Activated CD8-positive, alpha-beta memory T cell treated with anti-CD3 and anti-CD28 coated beads for 48 hours (primary cell): ENCODE measurements at places on chromosomes 12 and 14.

GRCh38 chr12:4817880-4818279 is 91.8 kb upstream of the KCNA1 start:
- no peak for DNase-seq

DNA sequence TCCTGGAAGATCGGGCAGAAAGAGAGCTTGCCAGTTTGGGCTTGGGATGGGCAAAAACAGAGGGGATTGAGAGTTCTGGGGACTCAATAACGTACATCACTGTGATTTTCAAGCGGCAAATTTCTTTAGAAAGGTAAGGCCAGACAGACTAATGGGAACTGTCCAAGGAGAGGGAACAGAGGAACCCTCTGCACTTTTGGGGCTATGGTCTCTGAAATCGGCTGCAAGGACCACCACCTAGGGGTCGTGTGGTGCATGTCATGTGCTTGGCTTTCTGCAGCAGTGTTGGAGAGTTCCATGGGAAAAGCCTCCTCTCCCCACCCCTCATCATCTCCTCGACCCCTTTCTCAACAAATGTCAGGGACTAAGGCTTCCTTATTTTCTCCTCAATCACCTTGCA is 79.6 kb downstream of the PPM1A start:
- no peak for DNase-seq

GRCh38 chr12:40015345-40015744 is 90.5 kb downstream of the SLC2A13 start:
- no peak for DNase-seq

DNA sequence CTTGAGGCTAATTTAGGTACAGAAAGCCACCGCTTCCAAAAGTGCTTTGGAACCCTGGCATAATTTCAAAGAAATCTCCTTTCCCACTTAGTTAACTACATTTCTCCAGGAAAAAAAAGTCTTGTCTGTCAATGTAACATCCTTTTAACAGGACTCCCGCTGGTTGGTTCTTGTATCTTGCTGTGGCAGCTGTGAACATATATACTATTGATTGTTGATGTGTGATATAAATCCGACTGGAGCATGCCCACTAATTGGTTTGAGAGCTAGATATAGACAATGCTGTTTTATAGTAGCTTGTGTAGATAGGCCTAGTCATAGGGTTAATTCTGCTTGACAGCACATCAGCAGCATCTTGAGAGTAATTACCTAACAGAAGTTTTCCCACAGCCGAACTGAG is 89.6 kb downstream of the MSRB3 start:
- DNase-seq: no peak

- no peak for DNase-seq
These were observed 174.3 kb upstream of the BCL2L14 start for GRCh38 chr12:11896417-11896929.

DNA sequence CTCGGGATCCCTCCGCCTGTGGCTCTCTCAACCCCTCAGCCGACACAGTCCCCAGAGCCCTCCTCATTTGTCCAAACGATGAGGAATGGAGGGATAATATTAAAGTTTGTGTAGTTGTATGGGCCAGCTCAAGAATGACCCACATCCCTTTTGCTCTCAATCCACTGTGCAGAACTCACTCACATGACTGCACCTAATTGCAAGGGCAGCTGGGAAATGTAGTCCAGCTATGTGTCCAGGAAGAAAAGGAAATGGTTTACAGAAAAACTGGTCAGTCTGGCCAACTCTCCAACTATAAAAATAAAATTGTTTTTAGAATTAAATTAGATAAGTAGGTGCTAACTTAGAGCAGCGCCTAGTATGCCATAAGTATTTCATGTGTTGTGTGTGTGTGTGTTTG is 66.6 kb downstream of the GALNT8 start:
- no peak for DNase-seq

DNA sequence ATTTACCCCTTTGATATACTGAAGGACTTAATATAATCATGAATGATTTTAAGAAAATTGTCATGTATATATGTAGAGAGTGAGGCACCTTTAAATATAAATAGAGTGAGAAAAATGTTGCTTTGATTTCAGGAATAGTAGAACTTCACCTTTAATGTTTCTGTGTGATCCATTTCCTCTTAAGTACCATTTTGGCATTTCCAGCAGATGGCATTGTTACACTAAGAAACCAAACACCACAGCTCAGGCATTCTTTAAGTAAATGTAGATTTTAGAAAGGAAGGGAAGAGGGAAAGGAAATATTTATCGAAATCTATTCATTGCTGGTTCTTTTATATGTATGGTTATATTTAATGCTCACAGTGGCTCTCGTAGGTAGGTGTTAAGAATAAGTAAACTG is 556.7 kb upstream of the FBXO33 start:
- no peak for DNase-seq

DNA sequence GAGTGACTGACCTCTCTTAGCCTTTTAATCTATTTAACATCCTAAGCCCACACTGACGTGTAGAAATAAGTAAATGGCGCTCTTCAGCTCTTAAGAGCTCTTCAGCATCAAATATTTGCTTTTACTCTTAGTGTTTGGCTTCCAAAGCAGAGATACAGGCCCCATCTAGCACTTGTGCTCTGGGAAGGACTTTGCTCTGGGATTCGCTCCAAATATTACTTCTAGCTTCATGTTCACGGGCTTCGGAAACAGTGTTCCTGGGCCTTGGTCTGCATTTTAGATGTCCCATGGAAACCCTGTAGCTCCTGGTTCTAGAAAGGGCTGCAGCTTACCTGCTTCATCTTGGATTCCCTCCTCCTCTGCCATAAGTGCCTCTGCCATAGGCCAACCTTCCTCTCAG is 2.7 kb upstream of the NKX2-8 start:
- DNase-seq: no peak

- no peak for DNase-seq
These were observed 17.9 kb upstream of the PTGR2 start for GRCh38 chr14:73833530-73834260.

- DNase-seq: no peak
These were observed 10.4 kb upstream of the ACVR1B start for GRCh38 chr12:51941011-51941581.

- no peak for DNase-seq
These were observed 65.0 kb downstream of the CHST11 start for GRCh38 chr12:104521731-104522130.

- no peak for DNase-seq
These were observed 117.3 kb downstream of the LGMN start for GRCh38 chr14:92631098-92631497.

DNA sequence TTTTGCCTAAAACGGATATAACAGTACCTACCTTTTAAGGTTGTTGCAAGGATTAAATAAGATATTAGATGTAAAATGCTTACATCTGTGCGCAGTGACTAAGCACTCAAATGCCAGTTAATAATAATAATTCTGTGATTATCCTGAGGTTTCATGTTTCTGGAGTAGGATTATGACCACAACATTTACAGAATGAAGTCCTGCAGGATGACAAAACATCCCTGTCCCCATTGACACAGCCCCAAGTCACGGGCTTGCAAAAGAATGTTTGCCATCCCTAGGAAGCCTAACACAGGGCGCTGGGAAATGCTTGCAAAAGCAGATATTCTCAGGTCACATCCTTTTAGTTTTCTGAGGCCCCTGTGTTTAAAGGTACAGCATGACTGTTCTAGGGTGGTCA is 20.1 kb downstream of the SUSD6 start:
- no peak for DNase-seq

- DNase-seq: no peak
These were observed 181.5 kb upstream of the PELI2 start for GRCh38 chr14:55936691-55937090.

DNA sequence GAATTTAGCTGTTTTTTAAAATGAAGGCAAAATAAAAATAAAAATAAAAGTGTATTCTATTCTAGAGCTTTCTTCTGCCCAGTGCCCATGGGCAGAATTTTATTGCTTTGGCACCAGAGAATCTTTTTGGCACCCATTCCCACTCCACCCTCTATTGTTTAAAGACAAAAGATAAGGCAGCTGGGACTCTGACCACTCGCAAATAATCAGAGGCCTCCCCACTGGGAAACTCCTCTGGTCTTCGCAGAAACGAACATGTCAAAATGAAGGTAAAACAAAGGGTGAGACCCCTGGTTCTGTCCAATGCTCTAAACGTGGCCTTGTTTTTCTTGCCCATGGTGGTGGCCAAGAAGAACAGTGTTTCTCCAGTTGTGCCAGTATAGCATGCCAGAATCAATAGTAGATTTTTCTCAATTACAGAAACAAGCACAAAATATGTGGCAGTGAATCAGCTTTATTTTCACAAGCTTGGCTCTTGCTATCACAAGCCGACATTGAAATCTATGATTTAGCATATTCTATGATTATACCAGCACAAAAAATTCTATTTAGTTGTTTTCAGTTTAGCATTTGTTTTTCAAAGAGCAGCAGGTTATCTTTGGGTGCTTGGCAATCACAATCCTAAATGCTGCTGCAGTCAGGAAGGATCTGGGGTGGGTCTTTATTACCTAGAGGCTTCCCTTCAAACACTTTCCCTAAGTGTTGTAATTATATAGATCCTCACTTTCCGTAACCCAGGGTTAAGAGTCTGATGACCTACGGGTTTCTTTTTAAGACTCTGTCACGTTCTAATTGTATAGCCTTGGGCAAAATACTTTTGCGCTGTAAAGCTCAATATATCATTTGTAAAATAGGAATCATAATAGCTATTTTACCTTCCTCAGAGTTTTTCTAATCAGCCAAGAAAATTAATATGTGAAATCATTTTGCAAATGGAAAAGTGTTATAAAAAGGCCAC is 50.5 kb downstream of the KITLG start:
- no peak for DNase-seq

- no peak for DNase-seq
These were observed 93.4 kb upstream of the SLCO1C1 start for GRCh38 chr12:20601668-20602280.

DNA sequence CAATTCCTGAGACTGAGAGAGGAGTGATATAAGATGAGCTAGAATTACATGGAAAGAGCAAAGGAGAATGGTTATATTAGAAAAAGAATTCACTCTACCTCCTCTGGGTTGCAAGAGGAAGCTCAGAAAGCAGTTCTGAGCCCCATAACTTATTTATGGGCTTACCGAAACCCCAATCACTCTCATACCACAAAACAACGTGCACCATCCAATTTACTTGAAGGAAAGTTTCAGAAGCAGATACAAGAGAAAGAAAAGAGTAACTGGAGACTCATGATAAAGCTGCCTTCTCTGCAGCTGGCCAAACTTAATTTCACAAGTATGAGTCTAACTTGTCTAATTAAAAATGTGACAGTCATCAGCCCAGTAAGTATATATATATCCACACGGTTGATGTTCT is 27.4 kb upstream of the CAMKK2 start:
- no peak for DNase-seq

GRCh38 chr12:46449856-46450255 is 77.3 kb upstream of the SLC38A2 start:
- DNase-seq: no peak

- no peak for DNase-seq
These were observed 7.8 kb downstream of the TBPL2 start for GRCh38 chr14:55432628-55433027.

GRCh38 chr14:100606687-100607610 is 19.7 kb upstream of the BEGAIN start:
- no peak for DNase-seq
